Sigmoid colon (tissue), 7 donors: ENCODE measurements at places on chromosomes 1 and 21.

DNA sequence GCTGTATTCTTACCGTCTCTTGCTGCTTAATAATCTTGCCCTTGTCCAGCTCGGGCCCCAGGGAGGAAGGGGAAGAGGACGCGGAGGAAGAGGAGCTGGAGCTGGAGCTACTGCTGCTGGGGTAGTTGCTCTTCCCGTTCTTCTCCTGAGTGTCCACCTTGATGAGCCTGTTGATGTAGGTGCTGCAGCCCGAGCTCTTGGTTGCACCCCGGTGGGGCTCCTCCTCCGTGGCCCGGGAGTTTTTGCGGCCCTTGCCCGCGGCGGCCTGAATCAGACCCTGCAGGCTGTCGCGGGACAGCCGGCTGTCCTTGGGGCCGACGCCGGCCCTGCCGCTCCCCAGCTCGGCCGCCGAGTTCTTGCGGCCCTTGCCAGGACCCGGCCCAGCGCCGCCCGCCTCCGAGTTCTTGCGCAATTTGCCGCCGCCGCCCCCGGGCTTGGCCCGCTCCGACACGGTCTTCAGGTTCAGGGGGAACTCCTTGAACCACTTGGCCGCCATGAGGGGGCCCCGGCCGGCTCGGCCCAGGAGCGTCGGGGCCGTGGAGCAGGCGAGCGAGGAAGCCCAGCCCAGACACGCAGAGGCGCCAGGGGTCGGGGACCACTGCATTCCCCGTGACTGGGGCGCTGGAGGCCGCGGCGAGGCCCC is 475 bp upstream of the TDRD10 start:
- peak; percentile 78 for DNase-seq

GRCh38 chr1:28508435-28508754 is 2.6 kb downstream of the RCC1 start:
- no peak for DNase-seq

DNA sequence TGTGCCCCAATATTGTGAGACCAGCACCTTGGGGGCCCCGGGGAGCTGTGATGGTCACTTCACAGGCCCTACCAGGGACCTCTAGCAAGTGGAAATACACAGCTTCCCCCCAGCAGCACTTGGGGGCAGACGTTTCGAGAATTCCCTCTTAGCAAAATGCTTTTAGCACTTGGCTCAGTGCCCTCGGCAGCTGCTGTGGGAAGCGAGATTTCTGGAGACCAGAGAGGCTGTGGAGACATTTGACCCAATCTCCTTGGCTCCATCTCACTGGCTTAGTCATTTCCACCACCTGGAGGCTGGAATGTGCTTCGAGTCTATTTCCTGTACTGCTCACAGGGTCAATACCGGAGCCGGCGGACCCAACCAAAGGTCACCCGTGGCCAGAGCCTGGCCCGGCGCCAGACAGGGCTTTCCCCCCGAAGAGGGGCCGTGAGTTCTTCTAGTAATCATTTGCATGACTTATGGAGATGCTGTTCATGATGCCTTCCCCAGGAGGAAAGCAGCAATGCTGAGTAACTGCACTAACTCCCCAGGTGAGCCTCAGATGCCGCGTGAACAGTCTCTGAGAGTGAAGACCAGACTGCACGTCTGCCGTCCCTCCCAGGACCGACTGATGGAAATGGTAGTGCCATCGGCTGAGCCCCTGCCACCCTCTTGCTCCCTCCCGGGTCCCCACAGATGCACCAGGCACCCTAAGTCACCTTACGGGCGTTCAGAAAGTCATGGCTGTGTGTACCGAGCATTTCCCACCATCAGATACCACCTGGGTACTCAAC is 4.4 kb upstream of the C2CD2 start:
- DNase-seq, result peak; percentile 93

GRCh38 chr1:159927849-159928431 is 2.6 kb upstream of the TAGLN2 start:
- no peak for DNase-seq

- no peak for DNase-seq
Measured at GRCh38 chr1:223256034-223256433, 107.9 kb downstream of the SUSD4 start.

DNA sequence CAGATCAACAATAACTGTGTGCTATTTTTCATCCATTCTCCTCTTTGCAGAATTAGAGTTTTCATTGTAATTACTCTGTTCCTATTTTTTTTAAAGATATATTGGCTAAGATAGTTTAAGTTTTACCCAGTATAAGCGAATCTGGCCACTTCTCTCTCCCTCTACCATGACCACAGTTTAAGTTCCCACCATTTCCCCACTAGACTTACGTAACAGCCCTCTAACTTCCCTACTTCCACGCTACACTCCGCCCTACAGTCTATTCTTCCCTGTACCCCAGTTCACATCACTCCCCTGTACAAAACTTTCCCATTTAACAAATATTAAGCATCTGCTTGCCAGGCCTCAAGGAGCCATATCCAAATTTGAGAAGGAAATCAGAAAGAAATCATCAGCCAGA is 16.5 kb downstream of the CTSK start:
- DNase-seq, result no peak

DNA sequence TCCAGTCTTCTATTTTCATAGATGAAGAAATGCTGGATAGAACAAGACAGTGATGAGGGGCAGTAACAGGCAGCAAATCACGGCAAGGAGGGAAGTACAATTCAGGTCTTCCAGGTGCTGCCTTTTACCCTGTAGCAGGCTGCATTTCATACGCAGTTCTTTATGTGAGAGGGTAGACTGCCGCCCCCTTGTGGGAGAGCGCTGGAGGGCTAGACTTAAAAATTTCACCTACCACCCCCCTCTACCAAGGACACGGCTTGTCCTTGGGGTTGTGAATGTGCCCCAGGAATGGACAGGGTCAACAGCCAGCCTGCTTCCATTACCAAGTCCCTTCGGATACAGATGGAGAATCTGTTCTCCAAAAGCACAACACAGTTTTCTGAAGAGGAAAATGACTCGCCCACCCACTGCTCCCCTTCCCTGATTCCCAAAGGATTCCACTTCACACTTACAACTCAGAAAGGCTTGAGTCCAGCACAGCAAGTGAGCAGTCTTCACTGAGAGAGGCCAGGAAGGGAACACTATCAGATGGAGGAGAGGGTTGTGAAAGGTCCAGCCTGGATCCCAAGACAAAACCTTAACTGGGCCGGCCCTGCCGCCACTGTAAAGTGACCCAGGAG is 7.4 kb downstream of the WDR77 start:
- no peak for DNase-seq

GRCh38 chr1:206784471-206784903 is 12.2 kb upstream of the IL10 start:
- DNase-seq, result no peak

DNA sequence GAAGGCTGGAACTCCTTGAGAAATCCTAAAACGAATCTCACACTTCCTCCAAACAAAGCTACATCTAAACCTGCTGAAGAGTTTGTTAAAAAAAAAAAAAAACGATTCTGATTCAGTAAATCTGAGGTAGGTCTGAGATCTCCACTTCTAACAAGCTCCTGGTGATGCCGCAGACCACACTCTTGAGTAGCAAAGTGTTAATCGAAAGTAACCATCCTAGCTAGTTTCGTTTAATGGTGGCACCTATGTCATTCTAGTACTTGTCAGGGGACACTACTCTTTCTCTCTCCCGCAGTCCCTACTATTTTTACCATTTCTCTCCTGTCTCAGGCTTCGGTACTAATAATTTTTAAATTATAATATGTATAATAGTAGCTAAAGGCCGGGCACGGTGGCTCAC is 2.1 kb downstream of the CLCC1 start:
- DNase-seq, result no peak

GRCh38 chr1:203137324-203137723 is 9.8 kb downstream of the ADORA1 start:
- DNase-seq, result peak; percentile 2

GRCh38 chr1:209229494-209230061 is 353.9 kb upstream of the CAMK1G start:
- DNase-seq, result no peak

DNA sequence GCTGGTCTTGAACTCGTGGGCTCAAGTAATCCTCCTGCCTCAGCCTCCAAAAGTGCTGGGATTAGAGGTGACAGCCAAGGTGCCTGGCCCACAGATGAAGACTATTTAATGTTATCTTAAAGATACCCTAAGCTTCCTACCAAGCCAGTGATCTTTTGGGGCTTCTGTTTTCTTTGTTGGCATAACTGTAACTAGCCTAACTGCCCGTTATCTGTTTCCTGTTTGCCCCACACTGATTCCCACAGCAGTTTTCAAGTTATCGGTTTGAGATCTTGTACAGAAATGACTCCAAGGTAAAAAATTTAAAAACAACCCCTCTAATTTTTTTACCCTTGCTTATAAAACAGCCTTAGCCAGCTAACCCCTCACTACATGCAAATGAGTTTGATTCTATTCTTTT is 12.4 kb downstream of the SELL start:
- no peak for DNase-seq

DNA sequence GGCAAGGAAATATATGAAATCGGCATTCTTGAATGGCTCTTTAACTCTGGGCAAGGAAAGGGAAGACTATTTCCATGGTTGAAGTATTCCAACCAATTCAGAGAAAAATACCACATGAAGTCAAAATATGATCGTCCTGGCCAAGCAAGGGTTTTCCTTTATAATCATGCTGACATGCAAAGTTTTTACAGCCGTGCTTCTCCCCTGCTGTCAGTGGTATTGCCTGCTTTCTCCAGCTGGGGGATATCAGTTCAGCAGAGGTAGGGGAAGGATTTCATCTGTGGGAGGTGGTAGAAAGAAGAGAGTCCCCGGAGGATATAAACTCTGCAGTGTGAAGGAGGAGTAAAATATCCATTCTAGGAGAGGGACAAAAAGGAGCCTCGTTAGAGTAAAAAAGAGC is 322.8 kb downstream of the PAPPA2 start:
- no peak for DNase-seq

- DNase-seq, result no peak
Measured at GRCh38 chr1:245074232-245074747, 80.5 kb upstream of the KIF26B start.
